ENCODE measurements at places on chromosomes 13 and 19.

GRCh38 chr19:34832581-34833112, 59.6 kb upstream of the ZNF599 start:
- DNase-seq, result no peak

DNA sequence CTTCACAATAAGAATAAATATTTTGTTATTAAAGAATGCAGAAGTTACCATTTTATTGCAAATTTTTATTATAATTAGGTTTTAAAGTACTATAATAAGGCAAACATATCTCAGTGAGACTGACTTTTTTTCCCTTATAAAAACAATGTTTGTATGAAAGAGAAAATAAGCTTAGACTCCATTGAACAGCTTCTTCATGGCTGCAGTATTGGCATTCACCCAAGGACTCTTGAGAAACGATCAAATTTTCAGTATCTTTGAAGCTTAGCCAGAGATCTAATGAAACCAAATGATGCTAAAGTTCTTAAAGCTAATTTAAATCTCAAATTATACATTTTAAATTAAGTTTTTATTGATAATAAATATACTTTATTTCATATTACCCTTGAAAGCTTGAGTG, 128.3 kb downstream of the GGACT start:
- DNase-seq, result no peak

DNA sequence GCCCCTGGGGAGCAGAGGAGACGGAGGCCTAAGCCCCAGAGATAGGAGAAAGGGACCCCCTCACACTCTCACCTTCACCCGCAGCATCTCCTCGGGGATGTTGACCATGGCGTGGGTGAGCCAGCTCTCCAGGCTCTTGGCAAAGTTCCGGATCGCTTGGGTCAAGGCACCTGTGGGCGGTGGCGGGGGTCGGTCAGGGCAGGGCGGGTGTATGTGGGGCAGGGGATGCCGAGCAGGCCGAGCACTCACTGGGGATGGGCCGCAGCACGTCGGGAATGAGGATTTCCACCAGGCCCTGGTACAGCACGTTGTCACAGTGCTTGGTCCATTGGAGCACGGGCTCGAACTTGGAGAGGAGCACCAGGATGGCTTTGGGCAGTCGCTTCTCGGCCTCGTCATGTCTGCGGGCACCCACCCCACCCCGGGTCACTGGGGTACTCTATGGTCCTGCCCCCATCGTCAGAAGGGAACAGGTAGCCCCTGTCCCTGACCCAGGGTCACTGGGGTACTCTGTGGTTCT, 13.1 kb downstream of the DCAF15 start:
- no peak for DNase-seq

DNA sequence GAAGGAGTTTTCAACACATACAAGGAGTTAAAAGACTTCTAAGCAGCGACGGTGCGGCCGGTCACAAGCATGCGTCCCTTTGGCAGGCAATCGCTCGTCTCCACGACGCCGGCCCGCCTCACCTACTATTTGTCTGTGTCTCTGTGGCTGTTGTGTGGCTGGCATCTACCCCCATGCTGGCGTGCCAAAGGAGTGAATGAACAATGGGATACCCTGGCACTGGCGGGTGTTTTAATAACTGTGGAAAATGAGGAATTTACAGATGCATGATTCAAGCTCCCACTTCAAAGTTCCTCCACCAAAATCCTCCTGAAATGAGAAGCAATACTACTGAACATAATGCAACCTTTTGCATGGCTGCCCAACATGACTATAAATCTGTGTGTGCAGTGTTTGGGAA, 176.6 kb downstream of the KLF5 start:
- DNase-seq, result no peak

GRCh38 chr19:18875726-18876125, 20.2 kb downstream of the CERS1 start:
- no peak for DNase-seq

DNA sequence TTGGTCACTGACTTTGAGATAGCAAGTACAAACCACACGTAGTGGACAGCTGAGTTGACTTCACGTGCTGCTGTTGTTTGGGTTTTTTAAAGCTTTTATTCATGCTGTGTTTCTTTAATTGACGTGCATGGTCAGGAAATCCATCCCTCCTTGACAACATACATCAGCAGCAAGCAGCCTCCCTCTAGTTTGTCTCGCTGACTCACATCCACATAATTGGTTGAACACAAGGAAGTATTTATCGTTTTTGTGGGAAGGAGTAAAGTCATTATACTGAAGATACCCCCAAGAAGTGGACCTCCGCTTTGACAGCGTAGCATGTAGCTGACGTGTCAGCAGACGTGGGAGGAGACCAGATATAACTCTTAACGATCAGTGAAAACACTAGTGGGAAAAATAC, 355.8 kb downstream of the MYO16 start:
- DNase-seq, result no peak

GRCh38 chr13:106372199-106373155, 163.0 kb downstream of the EFNB2 start:
- DNase-seq, result no peak

- no peak for DNase-seq
Measured at GRCh38 chr19:28486926-28487325, 726.0 kb downstream of the UQCRFS1 start.

GRCh38 chr19:39328046-39328705, 7.5 kb upstream of the LRFN1 start:
- DNase-seq, result peak; percentile 74

DNA sequence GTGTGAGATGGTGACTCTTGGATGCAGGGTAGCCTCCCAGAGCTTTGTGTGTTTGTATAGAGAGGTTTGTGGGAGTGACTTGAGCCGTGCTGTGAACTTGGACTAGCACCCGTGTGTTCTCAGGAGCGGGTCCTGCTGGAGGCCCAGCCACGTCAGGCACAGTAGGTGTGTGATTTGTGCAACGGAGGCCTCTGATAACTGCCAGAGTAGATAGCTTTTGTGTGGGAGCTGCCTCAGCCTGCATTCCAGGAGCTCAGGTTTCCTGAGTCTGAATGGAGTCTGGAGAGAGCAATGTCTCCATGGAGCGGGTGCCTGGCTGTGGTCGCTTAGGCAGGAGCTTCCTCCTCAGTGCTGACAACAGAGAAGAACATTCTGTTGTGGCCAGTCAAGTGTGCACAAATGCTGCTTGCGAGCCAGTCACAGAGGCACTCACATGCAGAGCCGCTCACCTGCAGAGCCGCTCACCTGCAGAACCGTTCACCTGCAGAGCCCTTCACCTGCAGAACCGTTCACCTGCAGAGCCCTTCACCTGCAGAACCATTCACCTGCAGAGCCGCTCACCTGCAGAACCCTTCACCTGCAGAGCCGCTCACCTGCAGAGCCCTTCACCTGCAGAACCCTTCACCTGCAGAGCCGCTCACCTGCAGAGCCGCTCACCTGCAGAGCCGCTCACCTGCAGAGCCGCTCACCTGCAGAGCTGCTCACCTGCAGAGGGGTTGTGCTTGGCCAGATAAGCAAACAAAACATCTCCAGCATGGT, 32.6 kb downstream of the TFDP1 start:
- peak; percentile 56 for DNase-seq

DNA sequence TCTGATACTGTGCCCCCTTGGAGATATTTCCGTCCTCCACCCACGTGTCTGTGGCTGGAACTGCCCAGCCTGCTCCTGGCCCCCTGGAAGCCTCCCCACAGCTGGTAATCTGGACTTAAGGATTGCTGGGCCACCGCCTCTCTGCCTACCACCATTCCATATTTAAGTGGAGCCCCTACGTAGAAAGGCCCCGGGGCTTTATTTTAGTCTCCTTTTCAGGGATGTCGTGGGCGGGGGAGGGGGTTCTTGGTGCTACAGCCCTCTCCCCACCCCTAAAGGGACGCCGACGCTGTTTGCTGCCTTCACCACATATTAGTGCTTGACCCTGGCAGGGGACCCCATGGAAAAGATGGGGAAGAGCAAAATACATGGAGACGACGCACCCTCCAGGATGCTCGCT, 2.7 kb upstream of the NOP53 start:
- no peak for DNase-seq

- no peak for DNase-seq
Measured at GRCh38 chr13:89900104-89900765, 1447.3 kb upstream of the MIR17HG start.

DNA sequence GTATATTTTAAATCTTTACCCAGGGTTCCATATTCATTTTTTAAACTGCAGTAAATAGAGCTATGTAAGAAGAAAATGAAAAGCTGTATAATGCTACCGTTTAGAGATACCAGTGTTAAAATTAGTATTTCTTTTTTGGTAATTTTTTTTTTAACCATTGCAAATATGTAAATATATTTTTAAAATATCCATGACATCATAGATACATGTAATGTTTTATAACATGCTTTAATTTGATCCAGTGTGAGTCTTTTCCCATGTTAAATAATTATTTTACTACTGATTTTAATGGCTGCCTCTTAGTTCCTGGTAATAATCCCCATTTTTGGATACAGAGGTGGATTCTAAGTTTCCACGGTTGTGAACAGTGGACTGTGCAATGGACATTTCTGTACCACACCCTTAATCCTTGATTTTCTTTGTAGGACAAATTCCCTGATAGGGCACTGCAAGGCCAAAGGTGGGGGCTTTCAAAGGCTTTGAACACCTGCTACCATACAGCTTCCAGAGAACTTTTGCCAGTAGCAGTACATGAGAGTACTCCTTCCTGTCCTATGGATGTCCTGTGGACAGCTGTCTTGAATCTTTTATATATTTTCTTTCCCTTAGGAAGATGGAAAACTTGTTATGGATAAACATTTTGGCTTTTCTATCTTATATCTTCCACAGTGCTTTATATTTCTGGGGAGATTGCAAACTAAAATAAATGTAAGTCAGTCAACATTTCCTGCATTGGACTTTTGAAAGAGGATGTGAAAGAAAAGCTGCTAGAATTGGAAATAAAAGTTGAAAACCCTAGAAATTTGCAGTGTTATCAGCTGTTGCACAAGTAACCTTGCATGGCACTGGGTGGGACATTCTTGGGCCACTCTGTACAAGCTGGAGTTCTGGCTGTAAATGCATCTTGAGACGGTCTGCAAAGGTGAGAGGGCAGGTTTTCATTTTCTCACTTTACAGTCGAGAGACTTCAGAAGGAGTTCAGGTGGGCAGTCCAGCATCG, 46.8 kb downstream of the ARHGEF7 start:
- no peak for DNase-seq

DNA sequence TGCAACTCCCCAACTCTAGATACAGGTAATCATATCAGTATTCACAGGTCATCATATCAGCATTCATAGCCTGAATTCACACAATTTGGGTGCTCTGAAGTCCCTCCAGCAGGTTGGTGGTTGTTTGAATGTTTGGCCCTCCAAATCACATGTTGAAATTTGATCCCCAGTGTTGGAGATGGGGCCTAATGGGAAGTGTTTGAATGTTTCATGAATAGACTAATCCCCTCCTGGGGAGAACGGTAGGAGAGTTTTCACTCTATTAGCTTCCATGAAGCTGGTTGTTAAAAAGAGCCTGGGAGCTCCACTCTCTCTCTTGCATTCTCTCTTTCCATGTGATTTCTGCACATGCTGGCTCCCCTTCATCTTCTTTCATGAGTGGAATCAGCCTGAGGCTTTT, 288.6 kb upstream of the PCDH9 start:
- DNase-seq, result no peak

GRCh38 chr19:54422136-54422535, 6.9 kb downstream of the TTYH1 start:
- no peak for DNase-seq

- DNase-seq, result peak; percentile 78
Measured at GRCh38 chr19:4373601-4374497, 26.5 kb downstream of the SH3GL1 start.

DNA sequence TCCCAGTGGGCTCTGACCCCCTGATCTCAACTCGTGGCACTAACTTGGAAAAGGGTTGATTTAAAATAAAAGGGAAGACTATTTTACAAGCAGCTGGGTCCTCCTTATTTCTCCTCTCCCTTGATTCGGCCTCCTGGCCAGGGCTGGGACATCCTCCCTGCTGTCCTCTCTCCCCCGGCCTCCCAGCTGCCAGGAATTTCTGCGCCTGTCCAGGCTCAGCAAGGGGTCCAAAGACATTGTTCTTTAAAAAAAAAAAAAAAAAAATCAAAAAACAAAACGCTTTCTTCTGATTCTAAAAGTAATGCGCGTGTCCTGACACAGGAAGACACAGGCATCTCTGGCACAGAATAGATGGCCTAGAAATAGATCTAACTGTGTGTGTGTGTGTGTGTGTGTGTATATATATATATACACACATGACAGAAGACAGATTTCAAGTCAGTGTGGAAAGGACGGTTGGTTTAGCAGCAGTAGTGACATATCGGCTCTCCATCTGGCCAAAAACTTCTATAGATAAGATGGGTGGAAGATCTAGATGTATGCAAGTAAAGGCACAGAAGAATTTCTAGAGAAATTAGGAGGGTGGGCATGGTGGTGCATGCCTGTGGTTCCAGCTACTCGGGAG, 12.3 kb upstream of the LENG8 start:
- DNase-seq, result no peak

DNA sequence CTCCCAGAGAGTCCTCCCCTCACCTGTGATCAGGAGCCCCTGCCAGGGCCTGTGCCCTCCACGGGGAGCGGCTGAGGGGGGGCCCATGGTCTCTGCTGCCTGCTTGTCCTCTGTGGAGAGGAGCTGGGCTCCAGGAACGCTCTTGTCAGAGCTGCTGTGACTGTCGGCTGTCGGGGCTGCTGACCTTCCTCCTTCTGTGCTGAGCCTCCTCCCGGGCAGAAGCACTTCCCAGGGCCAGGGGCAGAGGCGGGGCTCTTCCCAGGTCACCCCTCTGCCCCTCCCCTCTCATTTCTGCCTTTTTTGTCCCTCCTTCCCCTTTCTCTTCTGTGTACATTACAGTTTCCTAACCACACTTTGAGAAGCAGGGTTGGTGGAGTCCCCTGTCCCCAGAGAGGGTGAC, at the start of gene CEACAM4:
TSS of gene CEACAM4 (minus strand) at position 198 of the 400 bp plus-strand sequence. CDS start at position 87, 111 bp downstream.
- no peak for DNase-seq

- DNase-seq, result no peak
Measured at GRCh38 chr19:4754248-4754647, 30.6 kb upstream of the DPP9 start.

- DNase-seq, result no peak
Measured at GRCh38 chr19:13255041-13255718, 105.0 kb downstream of the IER2 start.

GRCh38 chr13:68304286-68304893, 1074.3 kb upstream of the PCDH9 start:
- DNase-seq, result no peak

- DNase-seq, result no peak
Measured at GRCh38 chr19:48608798-48609263, 2.3 kb downstream of the SPACA4 start.

- no peak for DNase-seq
Measured at GRCh38 chr19:50205681-50206138, 2.3 kb downstream of the MYH14 start.

GRCh38 chr13:28885181-28885580, 65.0 kb downstream of the MTUS2 start:
- no peak for DNase-seq
